HFFc6 (cell line): ENCODE measurements at places on chromosomes 5 and 9. TPM values are rescaled to one million over a fixed set of nuclear protein-coding genes. Genes with fewer than 3 reads are reported as not detected.

DNA sequence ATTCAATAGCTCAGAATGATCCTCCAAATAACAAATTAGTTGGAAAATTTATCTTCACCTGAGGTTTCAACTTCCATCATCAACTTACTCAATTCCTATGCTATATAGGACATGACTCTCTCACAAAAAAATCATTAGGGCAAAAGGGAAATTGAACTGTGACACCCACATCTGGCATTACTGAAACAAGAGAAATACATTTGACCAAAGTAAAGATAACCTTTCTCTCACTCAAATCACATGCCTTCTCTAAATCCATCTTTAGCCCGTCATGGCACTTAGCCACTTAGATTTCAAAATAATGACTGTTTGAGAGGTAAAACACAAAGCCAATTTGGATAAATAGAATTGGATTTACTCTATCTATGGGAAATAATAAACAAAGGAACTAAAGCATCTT lies 126.4 kb downstream of the ADAMTS6 start:
- peaks cover 38% of the 10 kb centered on the region for H3K36me3 ChIP-seq
- peaks cover 47% of the 10 kb centered on the region for H3K4me1 ChIP-seq
- no peak for DNase-seq

- H3K4me1 ChIP-seq, result peaks cover 85% of the 10 kb centered on the region
- no peak for DNase-seq
- peak overlapping the region; percentile 12; the same call in 1 of the 2 replicates for H3K4me3 ChIP-seq
- no peaks in the 10 kb centered on the region; the same call in 1 of the 2 replicates for H3K36me3 ChIP-seq
- H3K27ac ChIP-seq, result peak overlapping the region; percentile 72
Observed at GRCh38 chr9:36031774-36032555, 4.7 kb upstream of the RECK start.

Gene CAVIN4
- 0.43 to 1.1 TPM (median 0.61 TPM) in 3 replicates for total RNA-seq

- DNase-seq, result no peak
- no peaks in the 10 kb centered on the region for H3K4me1 ChIP-seq
- no peak overlapping the region for H3K4me3 ChIP-seq
- H3K27me3 ChIP-seq, result no peaks in the 10 kb centered on the region
Observed at GRCh38 chr5:91848453-91848852, 465.3 kb upstream of the ARRDC3 start.

- H3K36me3 ChIP-seq, result no peaks in the 10 kb centered on the region
- H3K27me3 ChIP-seq, result no peaks in the 10 kb centered on the region; the same call in 1 of the 2 replicates
- H3K4me3 ChIP-seq, result no peak overlapping the region
Observed at GRCh38 chr5:160694896-160695295, 157.1 kb downstream of the ATP10B start.

Gene GLRA1
- total RNA-seq, result not detected in 3 replicates

DNA sequence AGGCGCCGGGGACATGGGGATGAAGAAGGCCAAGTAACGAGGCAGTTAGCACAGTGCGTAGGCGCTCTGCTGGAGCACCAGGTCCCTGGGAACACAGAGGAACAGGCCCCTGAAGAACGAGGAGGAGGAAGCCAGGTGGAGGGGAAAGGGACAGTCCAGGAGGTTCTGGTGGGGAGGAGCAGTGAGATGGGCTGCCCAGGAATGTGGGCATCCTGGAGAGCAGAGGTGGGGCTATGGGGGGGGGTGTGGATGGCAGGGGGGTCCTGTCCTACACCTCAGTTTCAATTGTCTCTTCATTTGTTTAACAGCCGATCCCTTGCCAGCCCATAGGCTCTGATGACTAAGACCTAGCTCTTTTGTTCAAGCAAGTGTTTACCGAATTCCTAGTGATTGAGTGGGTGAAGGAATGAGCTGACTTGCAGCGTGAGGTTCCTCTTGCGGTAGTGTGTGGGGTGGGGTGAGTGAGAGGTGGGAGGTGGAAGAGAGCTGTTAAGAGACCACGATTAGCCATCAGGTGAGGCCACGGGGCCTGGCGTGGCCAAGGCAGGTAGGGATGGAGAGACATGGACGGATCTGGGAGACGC lies 8.4 kb upstream of the PHYHD1 start:
- peaks cover 43% of the 10 kb centered on the region for H3K36me3 ChIP-seq
- peak overlapping the region; percentile 77 for H3K4me3 ChIP-seq
- peaks cover 6% of the 10 kb centered on the region for H3K27me3 ChIP-seq

Gene CAMK4
- total RNA-seq, result 4.1 to 5.0 TPM (median 4.5 TPM) in 3 replicates

GRCh38 chr9:35675732-35676392 lies 2.1 kb downstream of the CA9 start:
- peaks cover 23% of the 10 kb centered on the region for H3K27me3 ChIP-seq
- peak overlapping the region; percentile 26; the same call in 1 of the 2 replicates for H3K4me3 ChIP-seq
- DNase-seq, result no peak
- peaks cover 52% of the 10 kb centered on the region for H3K4me1 ChIP-seq

- peaks cover 57% of the 10 kb centered on the region for H3K4me1 ChIP-seq
- no peaks in the 10 kb centered on the region for H3K27me3 ChIP-seq
- peak overlapping the region; percentile 85 for H3K27ac ChIP-seq
- no peak overlapping the region; the same call in 1 of the 2 replicates for H3K4me3 ChIP-seq
- no peaks in the 10 kb centered on the region for H3K36me3 ChIP-seq
- DNase-seq, result no peak
Observed at GRCh38 chr9:16823906-16824305, 46.6 kb downstream of the BNC2 start.

DNA sequence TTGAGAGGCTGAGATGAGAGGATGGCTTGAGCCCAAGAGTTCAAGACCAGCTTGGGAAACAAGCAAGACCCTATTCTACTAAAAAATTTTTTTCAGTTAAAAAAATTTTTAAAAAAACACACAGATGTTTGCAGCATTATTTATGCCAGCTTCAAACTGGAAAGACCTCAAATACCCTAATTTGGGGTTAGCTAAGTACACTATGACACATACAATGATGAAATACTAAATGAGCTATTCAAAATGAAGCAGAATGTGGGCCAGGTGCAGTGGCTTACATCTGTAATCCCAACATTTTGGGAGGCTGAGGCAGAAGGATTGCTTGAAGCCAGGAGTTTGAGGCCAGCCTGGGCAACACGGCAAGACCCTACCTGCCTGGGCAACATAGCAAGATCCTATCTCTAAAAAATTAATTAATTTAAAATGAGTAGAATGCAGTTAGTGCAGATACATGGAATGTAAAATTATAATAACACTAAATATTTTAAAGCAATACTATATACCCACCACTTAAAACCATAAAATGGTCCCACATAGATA lies 44.9 kb downstream of the LHFPL2 start:
- H3K4me1 ChIP-seq, result peaks cover 45% of the 10 kb centered on the region
- no peak overlapping the region for H3K27ac ChIP-seq
- DNase-seq, result no peak

GRCh38 chr9:4084435-4084818 lies 215.4 kb downstream of the GLIS3 start:
- peak; percentile 16 for DNase-seq
- peak overlapping the region; percentile 80 for H3K4me3 ChIP-seq
- peaks cover 8% of the 10 kb centered on the region; the same call in 1 of the 2 replicates for H3K36me3 ChIP-seq
- peaks cover 70% of the 10 kb centered on the region for H3K4me1 ChIP-seq

Gene MLANA
- not detected in 3 replicates for total RNA-seq
